CD8-positive, alpha-beta T cell (primary cell): ENCODE measurements at places on chromosomes 6 and 20. TPM values are rescaled to one million over a fixed set of nuclear protein-coding genes. Genes with fewer than 3 reads are reported as not detected.

The SLC24A3 gene
- not detected for total RNA-seq

The GFRAL gene
- total RNA-seq: not detected

The CCN2 gene
- total RNA-seq: not detected

The ADGB gene
- total RNA-seq: not detected

The EPPIN gene
- not detected for total RNA-seq

The CRIP3 gene
- 0.84 TPM for total RNA-seq

DNA sequence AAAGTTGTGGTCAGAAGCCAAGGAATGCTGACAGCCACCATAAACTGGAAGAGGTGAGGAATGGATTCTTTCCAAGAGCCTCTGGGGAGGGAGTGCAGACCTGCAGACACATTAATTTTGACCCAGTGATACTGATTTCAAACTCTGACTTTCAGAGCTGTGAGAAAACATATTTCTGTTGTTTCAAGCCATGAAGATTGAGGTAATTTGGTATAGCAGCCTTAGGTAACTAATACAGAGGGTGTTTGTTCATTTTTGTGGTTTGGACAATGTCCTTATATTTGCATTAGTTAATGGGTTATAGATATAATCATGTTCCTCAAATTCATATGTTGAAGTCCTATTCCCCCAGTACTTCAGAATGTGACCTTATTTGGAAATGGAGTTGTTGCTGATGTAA is 85.4 kb upstream of the GTSF1L start:
- DNase-seq: no peak

GRCh38 chr6:164469276-164469949 is 840.0 kb downstream of the C6orf118 start:
- DNase-seq: no peak

GRCh38 chr6:17149571-17149970 is 47.7 kb downstream of the STMND1 start:
- no peak for DNase-seq

DNA sequence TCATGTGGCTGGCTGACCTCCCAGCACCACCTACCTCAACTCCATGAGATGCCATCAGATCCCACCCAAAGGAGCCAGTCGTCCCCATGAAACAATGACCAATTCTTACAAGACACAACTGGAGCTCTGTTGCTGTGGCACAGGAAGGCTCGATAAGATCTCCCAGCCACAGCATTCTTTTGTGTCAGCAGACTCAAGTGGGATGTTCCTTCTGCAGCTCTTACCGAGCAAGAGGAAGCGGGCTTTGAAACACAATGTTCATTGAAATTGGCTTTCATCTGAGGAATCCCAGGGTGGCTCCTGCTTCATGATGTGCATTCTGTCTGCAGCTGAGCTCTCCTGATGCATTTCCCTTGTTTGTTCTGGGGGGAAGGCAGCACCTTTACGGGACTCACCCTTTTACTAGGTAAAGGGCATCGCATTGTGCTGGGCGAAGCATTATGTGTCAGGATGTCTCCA is 222.0 kb upstream of the SGK1 start:
- DNase-seq: no peak

GRCh38 chr20:47174456-47175243 is 181.8 kb downstream of the ZMYND8 start:
- DNase-seq: no peak

DNA sequence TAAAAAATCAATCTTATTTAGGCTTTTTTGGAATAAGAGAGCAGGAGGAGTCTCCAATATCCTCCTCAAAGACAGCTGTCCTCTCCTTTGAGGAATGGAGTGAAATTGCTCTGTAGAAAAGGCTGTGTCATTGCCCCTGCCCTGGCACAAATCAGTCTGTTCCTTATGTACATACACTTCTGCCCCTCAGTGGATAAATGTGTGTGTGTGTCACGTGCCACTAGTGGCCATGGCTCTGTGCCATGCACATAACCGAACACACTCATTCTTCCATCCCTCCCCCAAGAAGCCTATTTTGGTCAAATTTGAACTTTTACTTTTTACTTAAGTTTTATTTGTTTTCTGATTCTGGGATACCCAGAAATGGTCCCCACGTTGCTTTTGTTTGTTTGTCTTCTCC is 49.2 kb downstream of the ANKS1A start:
- DNase-seq: no peak

DNA sequence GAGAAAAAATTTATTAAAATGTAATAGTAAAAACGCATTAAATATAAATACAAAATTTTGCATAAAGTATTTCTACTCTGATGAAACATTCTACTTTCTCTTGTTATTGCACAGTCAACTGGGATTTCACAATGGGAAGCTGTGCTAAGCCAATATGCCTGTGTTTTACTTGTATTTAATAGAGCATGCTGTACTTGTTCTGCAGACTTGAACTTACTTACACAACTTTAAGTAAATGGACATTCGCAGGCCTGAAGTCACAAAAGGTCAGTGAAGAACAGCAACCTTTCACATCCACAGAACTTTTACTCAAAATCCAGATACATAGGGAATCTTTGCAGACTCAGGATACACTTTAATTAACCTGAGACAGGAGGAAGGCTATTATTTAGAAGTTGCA is 409.5 kb downstream of the BTBD3 start:
- DNase-seq: no peak

- no peak for DNase-seq
These were observed 285.2 kb downstream of the FOXC1 start for GRCh38 chr6:1894954-1895353.

- no peak for DNase-seq
These were observed 34.1 kb downstream of the UTRN start for GRCh38 chr6:144319211-144319610.

DNA sequence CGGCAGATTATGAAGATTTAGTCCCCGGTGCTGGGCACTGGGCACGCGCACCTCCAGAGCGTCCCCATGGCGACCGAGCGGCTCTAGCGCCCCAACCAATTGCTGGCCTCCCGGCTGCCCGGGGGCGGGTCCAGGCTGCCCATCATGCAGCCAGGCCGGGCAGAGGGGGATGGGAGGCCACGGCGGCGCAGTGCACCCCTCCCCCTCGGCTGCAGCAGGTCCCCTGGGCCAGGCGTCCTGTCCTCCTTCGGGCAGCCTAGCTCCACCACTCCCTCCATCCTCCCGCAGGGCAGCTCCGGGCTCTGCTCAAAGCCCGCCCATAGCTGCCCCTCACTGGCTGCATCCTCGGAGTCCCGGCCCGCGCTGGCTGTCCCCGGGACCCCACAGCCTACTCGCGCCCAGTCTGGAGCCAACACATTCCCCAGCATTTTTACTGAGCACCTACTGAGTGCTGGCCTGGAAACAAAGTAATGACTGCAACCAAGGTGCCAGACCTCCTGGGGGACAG is 99.4 kb downstream of the ASXL1 start:
- no peak for DNase-seq

- DNase-seq: no peak
These were observed 196.5 kb downstream of the SLC24A3 start for GRCh38 chr20:19408971-19409370.

DNA sequence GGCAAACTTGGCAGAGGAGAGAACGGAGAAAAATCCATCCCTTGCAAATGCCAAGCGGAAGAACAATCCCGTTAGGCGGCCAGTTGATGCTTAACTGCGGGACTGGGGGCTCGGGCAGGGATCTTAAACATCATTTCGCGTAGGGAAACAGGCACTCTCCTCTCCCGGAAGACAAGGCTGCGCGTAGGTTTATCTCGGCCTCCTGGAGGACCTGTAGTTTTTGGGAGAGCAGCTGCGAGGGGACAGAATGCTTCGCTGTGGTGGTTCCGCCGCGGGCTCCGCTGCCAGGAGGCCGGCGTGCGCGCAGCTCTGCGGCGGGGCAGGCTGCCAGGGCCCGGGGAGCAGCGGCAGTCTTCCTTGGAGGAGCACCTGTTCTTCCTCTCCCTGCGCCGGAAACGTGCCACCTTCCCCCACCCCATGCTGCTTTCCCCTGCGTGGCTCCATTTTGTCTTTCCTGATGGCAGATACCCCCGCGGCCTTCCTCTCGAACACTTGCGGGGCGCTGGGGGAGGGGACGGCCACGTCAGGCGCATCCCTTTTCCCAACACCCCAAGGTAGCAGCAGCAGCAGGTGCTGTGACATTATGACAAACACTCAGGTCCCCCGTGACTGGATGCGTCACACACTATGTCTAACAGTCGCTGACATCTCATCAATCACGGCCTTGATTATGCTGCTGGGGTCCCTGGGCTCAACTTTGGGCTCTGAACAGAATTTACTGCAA is 230.7 kb upstream of the BTBD3 start:
- DNase-seq: no peak

- no peak for DNase-seq
These were observed 31.7 kb downstream of the FOXC1 start for GRCh38 chr6:1641343-1641885.
